ENCODE measurements at places on chromosomes 11 and 22.
A peak's percentile ranks its signal among the peaks of the same experiment; 100 is the strongest.

- DNase-seq = no peak
Measured at GRCh38 chr22:36277482-36278291, 24.8 kb downstream of the APOL1 start.

DNA sequence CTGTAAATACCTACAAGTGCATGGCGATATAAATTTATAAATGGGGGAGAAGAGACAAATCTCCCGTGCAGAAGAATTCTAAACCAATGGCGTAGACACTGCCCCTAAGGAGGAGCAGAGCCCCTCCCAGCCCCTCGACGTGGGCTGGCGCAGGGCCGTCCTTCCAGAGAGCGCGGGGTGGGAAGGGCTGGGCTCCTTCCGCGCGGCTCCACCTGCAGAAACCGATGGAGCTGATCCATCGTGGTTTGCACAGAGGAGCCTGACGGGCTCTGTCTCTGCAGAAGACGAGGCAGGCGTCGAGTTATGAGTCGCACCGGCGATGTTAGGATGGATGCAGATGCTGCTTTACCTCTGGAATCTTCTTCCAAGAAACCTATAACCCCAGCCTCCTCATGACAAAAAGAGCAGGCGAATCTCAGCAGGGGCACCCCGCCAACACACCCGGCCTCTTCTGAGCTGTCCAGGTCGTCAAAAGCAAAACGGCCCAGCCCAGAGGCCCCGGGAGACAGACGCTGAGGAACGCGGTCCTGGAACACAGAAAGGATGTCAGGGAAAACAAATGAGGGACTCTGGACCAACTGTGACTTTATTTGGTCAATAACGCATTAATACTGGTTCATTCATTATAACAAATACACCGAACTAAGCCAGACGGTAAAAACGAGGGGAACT lies 11.0 kb upstream of the B4GALNT4 start:
- no peak for DNase-seq

DNA sequence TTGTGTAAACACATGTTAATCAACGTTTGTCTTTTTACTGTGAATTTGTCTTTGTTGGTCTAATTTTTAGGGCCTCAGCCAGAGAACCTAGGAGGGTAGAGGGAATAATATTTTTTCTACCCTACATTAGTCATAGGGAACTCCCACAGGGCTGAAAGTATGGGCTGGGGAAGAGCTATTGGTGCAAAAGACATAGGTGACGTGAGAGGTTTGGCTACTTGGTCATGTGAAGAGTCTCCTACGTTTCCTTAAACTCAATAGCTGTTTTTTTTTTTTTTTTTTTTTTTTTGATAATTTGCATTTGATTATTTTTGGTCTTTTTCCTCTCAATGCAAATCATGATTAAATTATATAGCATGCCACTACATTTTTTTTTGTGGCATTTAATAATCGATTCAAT lies 15.9 kb upstream of the MMP7 start:
- no peak for DNase-seq

DNA sequence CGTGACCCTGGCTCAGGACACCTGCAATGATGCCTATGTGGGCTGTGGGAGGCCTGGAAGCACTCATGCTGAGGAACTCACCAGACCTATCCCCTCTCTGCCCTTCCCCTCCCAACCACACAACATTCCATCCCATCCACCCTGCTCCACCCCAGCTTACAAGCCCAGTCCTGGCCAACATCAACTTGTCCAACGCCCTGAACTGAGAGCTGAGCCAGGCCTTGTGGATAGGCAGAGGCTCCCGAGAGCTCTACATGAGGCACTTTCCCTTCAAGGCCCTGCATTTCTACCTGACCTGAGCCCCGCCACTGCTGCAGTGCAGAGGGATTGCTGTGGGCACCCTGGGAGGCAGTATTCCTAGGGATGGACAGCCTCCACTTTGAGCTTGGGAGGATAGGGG lies 112.4 kb downstream of the PDE2A start:
- DNase-seq = no peak

DNA sequence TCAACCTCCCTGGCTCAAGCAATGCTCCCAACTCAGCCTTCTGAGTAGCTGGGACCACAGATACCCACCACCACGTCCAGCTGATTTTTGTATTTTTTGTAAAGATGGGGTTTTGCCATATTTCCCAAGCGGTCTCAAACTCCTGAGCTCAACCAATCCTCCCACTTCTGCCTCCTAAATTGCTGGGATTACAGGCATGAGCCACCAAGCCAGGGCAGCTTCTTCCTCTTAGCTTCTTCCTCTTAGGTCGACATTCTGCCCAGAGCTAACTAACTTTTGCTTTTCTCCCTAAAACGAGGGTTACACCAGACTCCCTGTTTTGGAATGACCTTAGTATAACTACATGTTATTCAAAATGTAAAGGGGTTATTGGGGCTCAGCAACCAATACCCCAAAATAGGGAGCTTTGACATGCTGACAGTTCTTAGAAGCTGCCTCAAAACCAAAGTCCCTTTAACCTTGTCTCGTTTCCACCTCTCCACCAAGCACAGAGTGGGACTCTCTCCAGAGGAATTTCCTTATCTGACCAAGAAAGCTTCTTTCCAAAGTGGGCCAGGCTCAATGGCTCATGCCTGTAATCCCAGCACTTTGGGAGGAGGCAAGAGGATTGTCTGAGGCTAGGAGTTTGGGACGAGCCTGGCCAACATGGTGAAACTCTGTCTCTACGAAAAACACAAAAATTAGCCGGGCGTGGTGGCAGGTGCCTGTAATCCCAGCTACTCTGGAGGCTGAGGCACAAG lies 7.0 kb downstream of the HPS5 start:
- DNase-seq = peak; percentile 46

- DNase-seq = peak; percentile 52
Measured at GRCh38 chr11:8913961-8914660, 3.1 kb downstream of the AKIP1 start.

GRCh38 chr22:32515084-32515483 lies 40.5 kb downstream of the FBXO7 start:
- DNase-seq = no peak

DNA sequence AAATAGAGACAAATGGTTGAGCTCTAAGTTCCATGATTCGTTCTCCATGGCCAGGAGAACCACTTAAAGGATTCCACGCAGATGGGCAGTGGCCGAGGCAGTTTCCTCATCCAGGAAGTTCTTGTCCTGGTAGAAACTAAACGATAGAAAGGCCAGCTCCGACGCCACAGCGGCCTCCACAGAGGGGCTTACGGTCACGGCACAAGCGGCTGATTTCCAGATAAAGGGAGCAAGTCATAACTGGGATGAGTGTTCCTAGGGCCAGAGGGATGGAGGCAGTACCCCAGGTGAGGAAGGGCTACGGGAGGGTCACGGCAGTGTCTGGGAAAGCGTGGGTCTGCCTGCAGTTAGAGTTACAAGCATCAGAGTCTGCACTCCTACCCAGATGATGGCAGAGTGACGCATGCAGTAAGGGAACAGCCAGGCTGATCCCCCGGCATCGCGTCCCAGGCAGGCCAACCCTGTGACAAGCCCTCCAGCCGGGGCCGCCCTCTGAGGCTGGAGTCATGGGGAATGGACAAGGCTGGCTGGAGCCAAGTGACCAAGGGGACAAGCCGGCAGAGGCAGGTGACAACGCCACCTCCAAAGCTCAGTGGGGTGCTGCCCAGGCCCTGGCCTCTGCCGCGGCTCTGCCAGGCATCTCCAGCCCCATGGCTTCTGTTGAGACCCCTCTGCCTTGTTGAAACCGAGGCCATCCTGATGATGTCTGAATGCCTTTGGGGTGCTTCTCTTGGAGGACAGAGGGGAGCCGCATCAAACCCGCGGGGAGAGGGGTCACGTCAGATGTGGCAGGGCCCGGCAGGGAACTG lies 475.1 kb downstream of the BRD1 start:
- no peak for DNase-seq

- DNase-seq = no peak
Measured at GRCh38 chr11:94790661-94791180, 22.6 kb downstream of the AMOTL1 start.

DNA sequence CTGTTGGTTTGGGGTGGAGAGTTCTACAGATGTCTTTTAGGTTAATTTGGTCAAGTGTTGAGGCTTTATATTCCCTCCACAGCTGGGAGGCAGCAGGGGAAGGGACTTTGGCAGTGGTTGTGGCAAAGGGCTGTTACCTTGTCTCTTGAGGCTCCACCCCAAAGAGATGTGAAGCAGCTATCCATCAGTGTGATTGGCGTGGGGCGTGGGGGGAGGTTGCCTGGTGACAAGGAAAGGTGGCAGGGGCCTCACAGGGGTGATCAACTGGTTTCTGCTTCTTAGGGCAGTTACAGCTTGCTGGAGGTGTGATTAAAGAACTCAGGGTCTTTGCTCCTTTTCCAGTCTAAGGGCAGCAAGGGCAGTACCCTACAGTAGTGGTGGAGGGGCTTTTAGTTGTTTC lies 59.3 kb downstream of the FANCF start:
- no peak for DNase-seq

GRCh38 chr22:50218996-50219727 lies 18.4 kb downstream of the SELENOO start:
- DNase-seq = peak; percentile 81

GRCh38 chr11:15863411-15863810 lies 492.9 kb downstream of the SOX6 start:
- DNase-seq = no peak

DNA sequence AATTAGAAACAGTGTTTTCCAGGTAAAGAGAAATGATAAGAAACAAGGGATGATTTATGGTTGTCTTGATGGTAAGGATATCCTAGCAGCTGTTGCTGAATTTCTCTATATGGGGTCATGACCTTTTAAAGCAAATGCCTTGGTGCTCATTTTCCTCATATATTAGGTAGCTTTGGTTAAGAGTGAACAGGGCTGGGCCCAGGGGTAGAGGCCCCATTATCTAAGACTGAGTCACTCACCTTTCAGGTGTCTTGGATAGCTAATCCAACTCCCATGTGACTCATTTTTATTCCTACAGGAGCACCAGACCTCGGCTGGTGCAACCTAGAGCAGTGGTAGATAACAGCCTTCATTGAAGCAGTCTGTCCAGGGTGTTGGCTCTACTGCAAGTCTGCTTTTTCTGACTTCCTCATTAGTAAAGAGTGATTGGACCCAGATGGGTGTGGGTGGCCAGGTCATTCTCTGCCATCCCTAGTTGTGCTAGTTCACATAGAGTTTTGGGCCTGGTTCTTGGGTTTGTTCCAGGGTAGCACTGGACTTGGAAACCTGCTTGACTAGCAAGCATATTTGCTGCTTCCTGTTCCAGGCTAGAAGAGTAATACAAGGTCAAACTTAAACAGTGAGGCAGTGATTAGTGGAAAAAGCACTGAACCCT lies 37.4 kb downstream of the CTNND1 start:
- DNase-seq = no peak

- DNase-seq = peak; percentile 61
Measured at GRCh38 chr22:23591201-23591791, 11.2 kb upstream of the IGLL1 start.

- DNase-seq = no peak
Measured at GRCh38 chr11:75356613-75357012, 5.2 kb upstream of the ARRB1 start.

- no peak for DNase-seq
Measured at GRCh38 chr11:27418356-27418755, 54.2 kb downstream of the LGR4 start.

DNA sequence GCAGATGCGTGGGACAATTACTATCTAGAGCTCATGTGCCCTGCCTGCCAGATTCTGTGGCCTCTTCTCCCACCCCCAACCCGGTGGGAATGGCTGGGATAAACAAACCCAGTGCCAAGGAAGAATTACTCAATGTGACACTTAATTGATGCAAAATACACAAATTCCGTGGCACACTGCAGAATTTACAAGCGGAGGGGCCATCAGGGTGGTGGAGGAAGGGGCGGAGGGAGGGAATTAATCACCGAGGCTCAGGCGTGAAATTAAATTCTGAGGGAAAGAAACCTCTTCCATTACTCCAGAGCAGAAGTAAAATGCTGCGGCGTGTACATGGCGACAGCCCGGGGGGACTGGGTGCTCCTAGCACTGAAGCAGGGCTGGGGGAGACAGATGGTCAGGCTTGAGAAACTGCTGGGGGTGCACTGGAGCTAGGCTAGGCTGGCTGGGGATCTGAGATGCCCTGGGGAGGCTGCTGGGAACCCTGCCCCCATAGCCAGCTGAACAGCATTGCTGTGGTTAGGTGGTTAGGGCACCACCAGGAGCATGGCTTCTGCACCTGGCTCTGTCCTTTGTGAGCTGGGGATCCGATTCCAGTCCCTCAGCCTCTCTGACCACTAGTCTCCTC lies 200.6 kb downstream of the CEP164 start:
- no peak for DNase-seq

DNA sequence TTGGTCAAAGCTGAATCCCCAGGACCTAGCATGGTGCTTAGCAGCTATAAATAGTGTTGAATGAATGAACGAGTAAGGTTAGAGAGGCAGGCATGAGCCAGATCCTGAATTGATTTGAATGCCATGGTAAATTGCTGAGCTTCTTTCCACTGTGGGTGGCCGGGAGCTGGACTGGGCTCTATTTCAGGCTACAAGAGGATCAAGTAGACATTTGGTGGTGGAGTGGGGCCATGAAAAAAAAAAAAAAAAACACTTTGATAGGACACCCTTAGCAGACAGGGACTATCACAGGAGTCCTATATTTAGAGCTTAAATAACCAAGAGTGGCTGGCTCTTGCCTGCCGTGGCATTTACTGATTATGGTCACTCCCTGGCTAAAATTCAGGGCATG lies 77.6 kb downstream of the MIAT start:
- DNase-seq = no peak

- DNase-seq = no peak
Measured at GRCh38 chr11:19828382-19829108, 115.9 kb downstream of the NAV2 start.

GRCh38 chr11:14687943-14688627 lies 44.5 kb downstream of the PDE3B start:
- no peak for DNase-seq

GRCh38 chr11:109958821-109959166 lies 134.4 kb upstream of the ZC3H12C start:
- no peak for DNase-seq

DNA sequence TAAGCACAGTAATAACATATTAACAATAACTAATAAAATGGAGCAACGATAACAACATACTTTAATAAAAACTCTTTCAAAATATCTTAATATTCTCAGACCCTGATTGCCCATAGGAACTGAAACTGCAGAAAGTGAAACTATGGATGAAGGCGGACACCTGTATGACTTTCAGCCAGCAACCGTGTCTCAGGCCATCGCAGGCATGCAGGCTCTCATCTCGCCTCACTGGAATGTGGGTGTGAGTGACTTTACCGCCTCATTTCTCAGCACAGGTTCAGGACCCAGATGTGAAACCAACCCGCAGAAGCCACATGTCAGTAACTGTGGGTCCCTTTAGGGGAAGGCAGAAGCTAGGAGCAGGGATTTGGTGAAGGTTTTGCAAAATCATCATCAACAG lies 539.1 kb downstream of the FAM181B start:
- no peak for DNase-seq
